Cardiac fibroblast (primary cell): ENCODE measurements at places on chromosomes 3 and 15.

DNA sequence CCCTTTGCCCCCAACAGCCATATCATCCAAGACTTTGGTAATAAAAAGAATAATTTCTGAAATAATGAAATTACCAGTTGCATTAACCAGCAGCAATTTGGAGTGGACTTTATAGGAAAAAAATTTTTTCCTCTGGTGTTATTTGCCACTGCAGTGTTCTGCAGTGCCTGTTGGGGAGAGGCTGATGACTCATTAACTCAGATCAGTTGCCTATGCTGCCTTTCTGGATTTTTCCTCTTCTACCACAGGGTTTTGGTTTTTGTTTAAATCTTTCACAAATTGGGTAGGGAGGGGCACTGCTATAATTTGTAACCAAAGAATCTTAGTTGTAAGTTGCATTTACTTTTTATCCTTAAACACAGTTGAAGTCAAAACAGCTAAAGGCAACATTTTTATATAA, 22.7 kb downstream of the ATP6V1A start:
- DNase-seq = peak; percentile 53

DNA sequence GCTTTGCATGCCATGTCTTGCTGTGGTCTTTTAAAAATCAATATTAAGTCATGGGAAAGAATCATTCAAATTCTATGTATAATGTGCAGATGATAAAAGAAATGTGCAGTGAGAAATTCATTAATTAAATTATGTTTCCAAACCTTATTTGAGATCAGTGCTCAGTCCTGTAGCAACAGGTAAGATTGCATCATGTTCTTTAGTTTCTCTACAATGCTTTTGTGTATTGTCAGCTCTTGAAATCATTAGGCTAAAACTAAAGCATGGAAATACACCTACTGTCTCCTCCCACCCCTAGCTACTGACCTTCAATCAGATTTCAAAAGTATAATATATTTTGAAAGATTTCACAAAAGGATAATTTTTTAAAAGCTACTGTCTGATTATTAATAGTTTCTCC, 612.7 kb downstream of the ROBO2 start:
- DNase-seq = no peak

- peak; percentile 20 for DNase-seq
Measured at GRCh38 chr3:150733936-150734794, 28.8 kb downstream of the SIAH2 start.

- no peak for DNase-seq
Measured at GRCh38 chr15:66326051-66326450, 30.4 kb downstream of the TIPIN start.

DNA sequence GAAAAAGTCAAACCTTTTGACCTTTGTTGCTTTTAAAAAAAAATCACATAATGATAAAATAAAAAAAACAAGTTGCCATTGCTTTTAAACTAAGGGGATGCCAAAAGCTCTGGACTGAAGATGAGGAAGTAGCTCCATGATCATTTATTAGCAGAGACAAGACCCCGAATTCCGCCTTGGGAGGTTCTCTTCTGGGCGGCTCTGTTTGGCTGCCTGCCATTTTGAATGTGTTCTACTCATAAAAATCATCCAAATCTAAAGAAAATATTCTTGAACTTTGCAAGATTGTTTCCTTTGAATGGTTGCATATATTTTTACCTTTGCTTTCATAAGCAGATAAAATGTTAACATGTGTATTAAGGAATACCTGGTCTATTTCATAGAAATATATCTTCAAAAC, 63.8 kb downstream of the NCEH1 start:
- no peak for DNase-seq
